Left ventricle myocardium superior (tissue), 1 donor: ENCODE measurements at places on chromosomes 7 and 10. TPM values are rescaled to one million over a fixed set of nuclear protein-coding genes. Genes with fewer than 3 reads are reported as not detected.

The PPP1R9A gene
- 26.0 TPM for total RNA-seq

The NRP1 gene
- total RNA-seq, result 175 TPM

The TMEM176B gene
- 45.2 TPM for total RNA-seq

The WDR86 gene
- 0.37 TPM for total RNA-seq

The ATG9B gene
- total RNA-seq, result not detected

The RAPGEF5 gene
- total RNA-seq, result 11.4 TPM

The FHIP2A gene
- 29.4 TPM for total RNA-seq

The MBL2 gene
- not detected for total RNA-seq

The CUZD1 gene
- total RNA-seq, result 0.12 TPM

The SFMBT2 gene
- 11.0 TPM for total RNA-seq

The MYOZ1 gene
- total RNA-seq, result 0.32 TPM

The FOXI2 gene
- total RNA-seq, result not detected

The ZNF727 gene
- total RNA-seq, result 1.8 TPM

The WDR11 gene
- 13.0 TPM for total RNA-seq

The SLC13A1 gene
- total RNA-seq, result not detected

The CTAGE4 gene
- total RNA-seq, result 0.62 TPM

The INHBA gene
- total RNA-seq, result 1.5 TPM

The NPY4R gene
- total RNA-seq, result not detected

The HOXA9 gene
- total RNA-seq, result not detected

DNA sequence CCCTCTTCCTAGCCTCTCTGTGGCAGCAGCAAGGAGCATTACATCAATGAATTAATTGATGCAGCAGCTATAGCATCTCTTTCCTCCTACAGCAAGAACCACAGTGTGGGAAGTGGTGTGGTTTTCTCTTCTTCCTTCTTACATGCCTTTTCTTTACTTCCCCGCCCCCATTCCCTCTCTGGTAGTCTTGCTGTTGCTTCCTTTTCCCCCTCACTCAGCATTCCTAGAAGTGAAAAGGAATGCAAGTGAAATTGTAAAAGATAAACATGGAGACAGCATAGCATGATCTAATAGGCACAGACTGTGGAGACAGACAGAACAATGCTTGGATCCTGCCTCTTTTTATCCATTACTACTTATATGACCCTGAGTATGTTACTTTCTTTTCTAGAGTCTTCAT is 370.5 kb upstream of the BMPER start:
- no peak for DNase-seq

DNA sequence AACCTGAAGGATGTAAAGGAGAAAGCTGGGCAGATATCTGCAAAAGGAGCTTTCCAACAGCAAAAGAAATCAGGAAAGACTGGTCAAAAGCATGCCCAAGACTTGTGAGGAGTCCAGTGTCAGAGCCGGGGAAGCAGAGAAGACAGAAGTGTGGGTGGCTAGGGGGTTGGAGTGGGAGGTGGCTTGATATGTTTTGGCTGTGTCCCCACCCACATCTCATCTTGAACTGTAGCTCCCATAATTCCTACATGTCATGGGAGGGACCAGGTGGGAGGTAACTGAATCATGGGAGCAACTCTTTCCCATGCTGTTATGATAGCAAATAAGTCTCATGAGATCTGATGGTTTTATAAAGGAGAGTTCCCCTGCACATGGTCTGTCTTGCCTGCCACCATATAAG is 84.9 kb downstream of the INHBA start:
- no peak for DNase-seq

DNA sequence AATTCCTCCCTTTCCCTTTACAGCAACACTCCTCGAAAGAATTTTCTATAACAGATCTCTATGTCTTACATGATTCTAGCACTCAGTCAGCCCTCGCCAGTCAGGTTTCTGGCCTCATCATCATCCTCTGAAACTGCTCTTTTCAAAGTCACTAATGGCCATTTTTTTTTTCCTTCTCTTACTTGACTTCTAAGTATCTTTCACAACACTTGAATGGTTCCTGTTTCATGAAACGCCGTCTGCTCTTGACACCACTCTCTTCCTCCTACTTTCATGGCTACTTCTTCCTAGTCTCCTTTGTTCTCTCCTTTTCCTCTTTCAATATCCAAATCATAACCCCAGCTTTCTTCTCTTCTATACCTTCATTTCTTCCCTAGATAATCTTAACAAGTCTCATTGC is 100.5 kb upstream of the NRP1 start:
- no peak for DNase-seq

DNA sequence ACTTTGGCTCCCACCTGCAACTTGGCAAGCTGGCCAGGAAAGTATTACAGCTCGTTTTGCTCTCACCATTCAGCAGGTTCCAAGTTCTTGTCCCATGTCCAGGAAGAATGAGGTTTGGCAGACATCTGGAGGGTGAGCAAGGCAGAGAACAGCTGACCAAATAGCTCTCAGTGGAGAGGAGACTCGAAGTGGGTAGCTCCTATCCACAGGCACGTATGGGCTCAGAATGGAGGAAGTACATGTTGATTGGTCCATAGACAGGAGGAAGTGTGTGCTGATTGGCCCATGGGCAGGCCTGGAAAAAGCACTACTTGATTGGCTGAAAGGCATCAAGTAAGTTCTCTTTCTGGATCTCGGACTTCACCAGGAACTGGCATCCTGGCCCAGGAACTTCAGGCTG is 3.0 kb upstream of the NCAPG2 start:
- DNase-seq, result no peak

- no peak for DNase-seq
Measured at GRCh38 chr10:110353244-110354119, 48.8 kb upstream of the SMNDC1 start.

GRCh38 chr10:94264085-94264484 is 98.7 kb downstream of the NOC3L start:
- no peak for DNase-seq

DNA sequence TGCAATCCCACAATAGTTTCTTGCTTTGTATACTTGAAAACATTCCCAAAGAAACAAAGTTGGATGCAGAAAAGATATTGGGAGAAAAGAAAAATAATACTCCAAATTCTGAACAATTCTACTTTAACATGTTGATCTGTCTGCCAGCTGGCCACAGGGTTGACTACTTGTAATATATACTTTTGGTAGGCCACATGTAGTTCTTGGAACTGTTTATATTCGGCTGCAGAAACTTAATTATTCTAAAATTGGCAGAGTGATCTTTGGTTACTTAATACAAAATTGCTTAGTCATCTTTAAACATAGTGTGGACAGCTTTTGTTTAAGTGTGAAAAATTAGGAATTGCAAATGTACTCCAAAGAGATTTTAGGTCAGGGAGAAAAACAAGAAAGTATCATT is 76.0 kb downstream of the CALD1 start:
- DNase-seq, result no peak

- DNase-seq, result no peak
Measured at GRCh38 chr10:126872768-126873167, 32.5 kb upstream of the DOCK1 start.

DNA sequence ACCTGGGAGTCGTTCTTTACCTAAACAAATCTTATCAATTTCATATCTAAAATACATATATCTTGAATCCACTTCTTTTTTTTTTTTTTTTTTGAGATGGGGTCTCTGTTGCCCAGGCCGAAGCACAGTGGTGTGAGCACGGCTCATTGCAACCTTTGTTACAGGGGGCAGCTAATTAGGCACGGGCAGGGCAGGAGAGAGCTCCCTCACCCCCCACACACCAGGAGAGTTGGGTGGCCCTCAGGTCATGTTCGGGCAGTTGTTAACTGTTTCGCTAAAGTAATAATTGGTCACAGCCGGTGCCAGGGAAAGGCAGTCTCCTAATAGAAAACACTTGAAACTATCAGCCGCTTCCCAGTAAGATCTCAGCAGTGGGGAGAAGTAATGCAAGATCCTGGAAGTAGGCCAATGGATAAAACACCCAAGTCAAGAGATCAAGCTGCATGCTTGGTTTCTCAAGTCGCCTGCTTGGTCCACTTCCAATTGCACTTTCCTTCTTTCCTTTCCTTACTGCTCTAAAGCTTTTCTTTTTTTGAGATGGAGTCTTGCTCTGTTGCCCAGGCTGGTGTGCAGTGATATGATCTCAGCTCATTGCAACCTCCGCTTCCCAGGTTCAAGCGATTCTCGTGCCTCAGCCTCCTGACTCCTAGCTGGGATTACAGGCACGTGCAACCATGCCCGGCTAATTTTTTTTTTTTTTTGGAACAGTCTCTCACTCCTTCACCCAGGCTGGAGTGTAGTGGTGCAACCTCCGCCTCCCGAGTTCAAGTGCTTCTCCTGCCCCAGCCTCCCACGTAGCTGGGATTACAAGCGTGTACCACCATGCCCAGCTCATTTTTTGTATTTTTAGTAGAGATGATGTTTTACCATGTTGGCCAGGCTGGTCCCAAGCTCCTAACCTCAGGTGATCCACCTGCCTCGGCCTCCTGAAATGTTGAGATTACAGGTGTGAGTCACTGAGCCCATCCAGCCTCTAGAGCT is 21.3 kb upstream of the EFCAB10 start:
- no peak for DNase-seq

- no peak for DNase-seq
Measured at GRCh38 chr7:131329176-131329570, 1.5 kb downstream of the MKLN1 start.

- no peak for DNase-seq
Measured at GRCh38 chr7:140168816-140169215, 8.0 kb downstream of the KDM7A start.

DNA sequence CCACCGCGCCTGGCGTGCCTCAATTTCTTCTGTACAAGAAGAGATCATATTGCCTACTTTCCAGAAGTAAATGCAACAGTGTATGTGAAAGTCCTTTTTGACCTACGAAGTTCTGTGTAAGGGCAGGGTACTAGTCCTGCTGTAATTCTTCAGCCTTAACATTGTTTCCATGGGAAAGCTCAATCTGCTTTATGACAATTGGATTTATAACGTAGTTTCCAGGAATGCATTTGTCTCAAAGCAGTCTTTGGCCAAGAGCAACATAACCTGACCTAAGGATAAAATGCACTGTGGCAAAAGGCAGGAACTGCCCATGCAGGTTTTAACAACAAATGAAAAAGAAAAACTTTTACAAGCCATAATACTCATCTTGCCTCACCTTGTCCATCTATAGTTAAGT is 108.1 kb upstream of the PODXL start:
- DNase-seq, result no peak

GRCh38 chr7:54485044-54485443 is 57.1 kb upstream of the VSTM2A start:
- no peak for DNase-seq

DNA sequence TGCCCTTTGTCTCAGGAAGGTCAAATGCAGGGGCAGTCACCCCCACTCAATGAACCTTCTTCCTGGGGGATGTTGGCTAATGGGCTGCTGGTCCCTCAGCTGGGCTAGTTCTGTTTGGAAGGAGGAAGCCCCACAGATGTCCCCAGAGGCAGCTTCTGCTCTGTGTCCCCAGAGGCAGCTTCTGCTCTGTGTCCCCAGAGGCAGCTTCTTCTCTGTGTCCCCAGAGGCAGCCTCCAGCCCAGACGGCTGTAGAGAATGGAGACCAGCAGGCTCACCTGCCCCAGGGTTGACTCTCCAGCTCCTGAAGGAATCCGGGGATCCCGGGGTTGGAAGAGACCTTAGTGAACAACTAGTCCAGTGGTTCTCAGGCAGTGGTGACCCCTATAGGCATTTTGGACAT is 62.5 kb upstream of the LEP start:
- DNase-seq, result no peak

DNA sequence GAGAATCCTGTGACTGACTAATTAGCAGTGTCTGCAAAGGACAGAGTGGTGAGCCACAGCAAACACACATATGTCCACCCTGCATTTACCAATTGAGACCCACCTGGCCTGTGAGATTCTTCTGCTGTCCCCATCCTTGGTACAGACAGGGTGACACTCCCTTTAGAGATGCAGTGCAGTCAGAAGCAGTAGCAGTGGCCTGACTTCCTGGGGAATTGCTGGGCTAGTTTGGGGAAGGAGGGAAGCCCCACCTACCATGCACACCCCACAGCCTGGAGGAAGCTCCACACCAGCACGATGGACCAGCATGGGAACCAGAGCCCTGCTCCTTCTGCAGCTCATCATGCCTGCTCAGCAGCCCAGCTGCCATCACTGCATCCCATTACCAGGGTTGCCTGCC is 924.9 kb upstream of the ZNF722 start:
- DNase-seq, result no peak

- peak; percentile 74 for DNase-seq
Measured at GRCh38 chr7:71661671-71662224, 529.8 kb downstream of the GALNT17 start.

GRCh38 chr7:117047496-117047895 is 94.2 kb downstream of the ST7 start:
- no peak for DNase-seq

GRCh38 chr10:126262233-126262838 is 125.9 kb downstream of the ADAM12 start:
- no peak for DNase-seq

GRCh38 chr7:102832674-102833073 is 80.1 kb upstream of the LRRC17 start:
- no peak for DNase-seq

DNA sequence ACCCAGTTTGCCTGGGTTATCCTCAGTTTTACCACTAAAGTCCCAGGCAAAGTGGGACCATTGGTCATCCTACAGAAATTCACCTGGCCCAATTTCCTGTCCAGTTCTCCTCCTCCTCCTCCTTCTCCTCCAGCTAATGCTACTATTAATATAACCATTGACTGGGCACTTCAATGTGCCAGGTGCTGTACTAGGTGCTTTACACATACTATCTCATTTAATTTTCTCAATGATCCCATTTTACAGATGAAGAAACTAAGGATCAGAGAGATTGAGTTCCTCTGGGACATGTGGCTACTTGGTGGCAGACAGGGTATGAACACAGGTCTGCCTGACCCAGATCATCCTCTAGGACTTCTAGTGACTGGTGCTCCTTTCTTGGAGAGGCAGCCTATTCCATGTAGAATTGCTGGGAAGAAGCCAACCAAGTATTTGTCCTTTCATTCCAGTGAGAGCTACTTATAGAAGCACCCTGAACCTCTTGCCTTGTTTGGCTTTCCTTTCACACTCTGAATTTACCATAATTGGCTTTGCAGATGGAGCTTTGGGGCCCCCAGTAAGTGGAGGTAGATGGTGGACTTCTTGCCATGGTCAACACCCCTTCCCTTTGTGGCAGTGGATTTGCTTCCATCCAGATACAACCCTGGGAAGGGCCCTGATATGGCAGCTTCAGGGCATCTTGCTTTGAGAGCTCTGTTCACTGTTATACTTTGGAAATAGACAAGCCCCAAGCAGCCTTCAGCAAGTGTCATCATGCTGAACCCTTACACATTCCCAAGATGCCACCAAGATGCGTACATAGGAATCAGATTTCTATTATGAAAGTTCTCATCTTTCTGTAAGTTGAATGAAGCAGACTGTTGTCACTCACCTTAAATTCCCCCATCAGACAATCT is 78.7 kb downstream of the MYOF start:
- no peak for DNase-seq

- DNase-seq, result no peak
Measured at GRCh38 chr7:85773116-85773728, 586.4 kb upstream of the SEMA3D start.

- no peak for DNase-seq
Measured at GRCh38 chr7:97480772-97481390, 251.0 kb upstream of the TAC1 start.

DNA sequence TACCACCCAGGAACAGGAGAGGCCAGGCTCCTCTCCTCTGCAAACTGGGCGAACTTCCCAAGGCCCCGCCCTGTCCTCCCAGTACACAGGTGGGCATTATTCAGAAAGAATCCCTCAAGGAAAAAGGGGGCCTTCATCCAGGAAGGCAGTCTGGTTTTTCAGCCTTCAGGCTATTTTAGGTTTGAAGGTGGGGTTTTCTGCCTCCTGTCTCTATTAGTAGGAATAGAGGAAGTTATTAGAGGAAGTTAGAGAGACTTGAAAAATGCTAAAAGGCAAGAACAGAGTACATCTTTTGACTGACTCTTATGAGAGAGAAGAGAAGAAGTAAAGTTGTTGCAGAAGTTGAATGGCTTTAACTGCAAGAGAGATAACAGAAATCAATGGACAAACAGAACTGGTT is 250.9 kb upstream of the SORCS1 start:
- DNase-seq, result no peak
